Left hindlimb (tissue), 1 donor: ENCODE measurements at places on chromosomes 1 and 21.
A peak's percentile ranks its signal among the peaks of the same experiment; 100 is the strongest.

DNA sequence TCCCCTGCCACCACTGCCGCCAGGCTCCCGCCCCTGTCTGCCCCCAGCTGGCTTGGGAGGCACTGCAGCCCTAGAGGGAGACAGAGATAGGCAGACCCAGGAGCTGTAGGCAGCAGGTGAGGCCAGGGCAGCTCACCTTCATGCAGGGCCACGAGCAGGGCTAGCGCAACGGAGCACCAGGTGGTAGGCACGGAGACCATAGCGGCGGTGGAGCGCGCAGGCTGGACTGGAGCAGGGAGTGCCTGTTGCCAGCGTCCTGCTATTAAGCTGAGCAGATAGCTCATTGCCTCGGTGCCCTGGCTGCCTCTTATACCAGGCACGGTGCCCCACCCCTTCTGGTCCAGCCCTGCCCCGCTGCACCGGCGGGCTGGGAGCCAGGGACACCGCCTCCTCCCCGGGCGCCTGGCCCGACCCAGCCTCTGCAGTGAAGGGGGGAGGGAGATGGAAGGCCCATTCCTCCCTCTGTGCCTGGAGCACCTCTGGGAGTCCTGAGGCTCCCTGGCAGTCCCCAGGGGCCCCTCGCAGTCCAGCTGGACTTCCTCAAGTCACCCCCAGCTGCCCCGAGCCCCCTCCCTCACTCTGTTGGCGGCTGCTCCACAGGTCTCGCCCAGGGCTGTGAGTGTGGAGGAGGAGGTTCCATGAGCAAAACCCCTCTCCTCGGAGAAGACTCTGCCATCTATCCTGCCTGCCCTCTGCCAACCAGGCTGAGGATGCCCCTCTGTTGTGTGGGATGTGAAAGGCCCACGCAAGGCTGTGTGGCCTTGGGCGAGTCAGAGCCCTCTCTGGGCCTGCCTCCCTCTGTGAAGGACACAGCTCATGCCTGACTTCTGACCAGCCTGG is at the start of gene EDN2:
EDN2 (minus strand) TSS at position 282 of the 840 bp plus-strand sequence; CDS start at position 200, 82 bp downstream.
- no peak for DNase-seq

DNA sequence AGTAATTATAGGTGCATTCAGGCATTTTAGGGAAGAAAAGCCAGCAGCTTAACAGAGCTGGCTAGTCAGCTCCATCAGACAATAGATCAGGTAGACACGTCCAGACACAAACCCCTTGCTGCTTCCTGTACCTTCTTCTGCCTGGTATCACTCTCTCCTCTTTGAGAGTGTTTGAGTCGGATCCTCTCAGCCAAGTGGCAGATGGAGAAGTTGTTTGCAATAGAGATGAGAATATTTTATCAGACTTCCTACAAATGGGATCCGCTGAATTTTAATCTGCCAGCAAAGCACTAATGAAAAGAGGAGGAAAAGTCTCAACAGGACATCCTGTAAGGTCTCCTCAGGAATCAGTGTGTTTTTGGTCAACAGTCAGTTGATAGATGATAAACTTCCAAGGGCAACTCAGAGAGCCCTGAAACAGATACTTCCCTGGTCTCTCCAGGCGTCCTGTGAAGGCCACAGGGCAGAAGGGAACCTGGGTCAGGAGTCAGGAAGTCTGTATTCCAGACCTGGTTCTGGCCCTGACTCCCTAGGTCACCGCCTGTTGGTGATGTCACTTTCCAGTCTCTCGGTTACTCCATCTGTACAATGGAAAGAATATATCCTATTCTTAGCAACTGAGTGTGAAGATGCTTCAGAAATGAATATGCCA is 62.1 kb upstream of the PROX1 start:
- no peak for DNase-seq

- no peak for DNase-seq
These were observed 57.7 kb upstream of the GADD45A start for GRCh38 chr1:67627336-67627735.

- no peak for DNase-seq
These were observed 457.0 kb downstream of the USP25 start for GRCh38 chr21:16186742-16187141.

GRCh38 chr1:100352267-100353070 is at the start of gene CDC14A:
Gene CDC14A, plus strand, starts transcription at chr1:100352506. Its CDS starts 449 bp downstream, at chr1:100352955.
- peak; percentile 97 for DNase-seq

GRCh38 chr1:53589043-53589887 is 130.1 kb downstream of the DMRTB1 start:
- DNase-seq, result no peak

DNA sequence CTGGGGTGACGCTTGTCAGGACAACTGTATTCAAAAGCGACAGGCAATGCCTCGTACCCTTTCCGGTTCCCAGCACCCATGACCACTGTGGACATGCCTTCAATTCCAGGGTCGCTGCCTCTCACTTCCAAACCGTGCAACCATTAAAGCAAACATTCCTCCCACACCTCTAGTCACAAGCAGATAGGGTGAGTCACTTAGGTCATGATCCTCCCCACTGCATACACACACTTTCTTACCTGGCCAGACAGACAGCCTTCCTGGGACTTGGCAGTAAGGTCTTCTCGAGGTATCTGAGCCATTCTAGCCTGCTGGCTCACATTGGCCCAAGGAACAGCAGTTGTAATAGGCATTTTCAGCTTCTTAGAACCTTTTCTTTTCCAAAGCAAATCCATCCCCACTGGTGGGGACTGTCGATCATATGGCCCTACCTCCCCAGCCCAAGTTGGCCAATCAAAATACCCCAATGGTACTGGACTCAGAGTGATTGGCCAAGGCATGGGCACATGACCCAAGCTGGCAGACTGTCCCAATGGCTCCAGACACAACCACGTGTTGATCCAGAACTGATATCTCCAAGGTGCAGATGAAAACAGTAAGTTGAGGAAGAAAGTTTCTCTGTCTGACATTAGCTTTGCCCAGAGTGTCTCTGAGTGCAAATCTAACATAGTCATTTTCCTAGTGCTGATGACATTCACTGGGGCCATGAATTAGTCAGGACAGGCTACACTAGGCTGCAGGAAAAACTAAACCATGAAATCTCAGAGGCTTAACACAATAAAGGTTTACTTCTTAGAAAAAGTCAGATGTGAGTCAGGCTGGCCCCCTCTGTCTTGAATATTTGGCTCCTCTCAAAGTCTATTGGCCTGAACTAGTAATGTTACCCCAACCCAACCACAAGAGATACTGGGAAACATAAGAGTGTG is 113.8 kb downstream of the RRAGC start:
- no peak for DNase-seq

GRCh38 chr21:25428537-25428936 is 178.7 kb downstream of the MRPL39 start:
- no peak for DNase-seq
